Activated CD4-positive, alpha-beta T cell treated with anti-CD3 and anti-CD28 coated beads for 24 hours (primary cell): ENCODE measurements at places on chromosomes 5 and 9.

DNA sequence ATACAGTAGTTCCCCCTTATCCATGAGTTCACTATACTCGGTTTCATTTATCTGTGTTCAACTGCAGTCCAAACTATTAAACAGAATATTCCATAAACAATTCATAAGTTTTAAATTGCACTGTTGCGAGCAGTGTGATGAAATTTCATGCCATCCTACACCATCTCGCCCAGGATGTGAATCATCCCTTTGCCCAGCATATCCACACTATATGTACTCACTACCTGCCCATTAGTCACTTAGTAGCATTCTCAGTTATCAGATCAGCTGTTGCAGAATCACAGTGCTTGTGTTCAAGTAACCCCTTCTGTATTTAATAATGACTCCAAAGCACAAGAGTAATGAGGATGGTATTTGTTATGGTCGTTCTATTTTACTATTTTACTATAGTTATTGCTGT is 51.5 kb downstream of the SHOC1 start:
- no peak for DNase-seq

GRCh38 chr5:173629628-173630027 is 13.2 kb upstream of the BOD1 start:
- no peak for DNase-seq

- no peak for DNase-seq
Observed at GRCh38 chr5:168195110-168195509, 96.3 kb upstream of the WWC1 start.

- no peak for DNase-seq
Observed at GRCh38 chr9:109417054-109417453, 81.1 kb downstream of the PTPN3 start.

DNA sequence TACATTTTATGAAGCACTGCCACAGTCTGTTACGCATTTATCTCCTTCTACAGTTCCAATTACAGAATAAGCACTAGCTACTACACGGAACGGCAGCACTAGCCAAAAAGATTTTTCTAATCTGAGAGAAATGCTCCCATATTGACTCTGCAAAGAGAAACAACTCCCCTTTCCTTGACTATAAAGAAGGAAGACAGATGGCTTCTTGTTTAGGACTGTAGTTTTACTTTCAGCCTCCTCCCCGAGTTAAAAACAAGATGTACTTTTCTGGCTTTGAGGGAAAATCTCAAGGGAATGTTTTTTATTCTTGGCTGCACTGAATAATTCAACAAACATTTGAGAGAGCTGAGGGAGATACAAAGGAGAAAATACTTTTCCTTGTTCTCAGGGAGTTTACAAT is 1.9 kb upstream of the SLC44A1 start:
- DNase-seq: no peak

GRCh38 chr9:15935661-15936305 is 382.9 kb downstream of the CCDC171 start:
- DNase-seq: no peak
